ENCODE measurements at places on chromosomes 2 and 18.

DNA sequence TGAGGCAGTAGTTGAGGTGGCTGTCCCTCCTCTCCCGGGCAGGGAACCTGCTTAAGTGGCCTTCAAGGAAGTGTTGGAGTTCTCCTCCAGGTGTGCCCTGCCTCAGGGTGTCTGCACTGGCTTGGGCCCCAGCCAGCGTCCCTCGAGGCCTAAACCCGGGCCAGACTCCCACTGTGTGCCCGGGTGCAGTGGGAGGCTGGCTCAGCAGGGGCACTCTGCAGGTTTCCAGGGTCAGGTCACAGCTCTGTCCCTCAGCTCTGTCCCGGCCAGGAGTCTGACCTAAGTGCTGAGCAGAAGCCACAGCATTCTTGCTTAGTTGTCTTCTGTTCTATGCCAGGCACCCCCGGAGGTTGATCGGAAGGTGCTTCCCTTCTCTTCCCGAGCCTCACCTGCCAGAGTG, 69.0 kb upstream of the OTOS start:
- no peak for DNase-seq

DNA sequence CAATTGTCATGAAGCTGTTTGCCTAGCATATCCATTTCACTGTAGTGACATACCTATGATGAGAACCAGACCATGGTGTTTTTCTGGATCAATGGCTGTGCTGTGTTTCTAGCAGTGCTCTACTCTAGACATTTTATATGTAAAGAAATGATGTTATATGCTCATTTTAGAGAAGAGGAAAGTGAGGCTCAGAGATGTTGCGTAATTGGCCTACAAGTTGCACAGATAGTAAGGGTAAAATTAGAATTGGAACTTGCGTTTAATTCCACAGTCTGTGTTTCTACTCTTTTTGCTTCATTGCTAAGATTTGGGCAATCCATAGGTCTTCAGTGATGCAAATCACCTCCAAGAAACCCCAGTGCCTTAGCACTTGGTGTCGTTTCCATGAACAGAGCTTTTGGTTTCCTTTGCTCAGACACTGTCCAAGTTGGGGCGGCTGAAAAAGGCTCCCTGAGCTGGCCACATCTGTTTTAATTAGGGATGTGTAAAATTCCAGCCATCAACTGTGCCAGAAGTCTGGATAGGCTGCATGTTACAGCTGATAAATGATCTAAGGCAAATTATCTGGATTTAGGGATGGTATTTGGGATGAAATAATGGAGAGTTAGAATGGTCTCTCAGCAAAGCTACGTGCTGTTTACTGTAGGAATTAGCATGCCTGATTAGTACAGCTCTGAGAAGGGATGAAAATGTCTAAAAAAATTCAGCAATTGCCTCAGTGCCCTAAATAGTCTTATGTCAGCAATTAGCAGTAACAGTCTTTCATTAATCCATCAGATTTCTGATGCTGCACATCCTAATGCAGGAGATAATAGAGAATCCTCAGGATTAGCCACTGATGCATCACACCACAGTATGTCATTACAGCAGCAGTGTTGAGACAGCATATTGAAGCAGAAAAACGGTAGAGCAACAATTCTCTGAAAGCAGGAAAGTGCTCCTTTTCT, 65.3 kb downstream of the PTPRM start:
- no peak for DNase-seq

- peak; percentile 23 for DNase-seq
These were observed 3.4 kb upstream of the RTP5 start for GRCh38 chr2:241865957-241866789.

- no peak for DNase-seq
These were observed 479.2 kb upstream of the ACVR2A start for GRCh38 chr2:147365622-147366021.

GRCh38 chr2:108370080-108370479, 7.7 kb upstream of the SULT1C4 start:
- DNase-seq, result peak; percentile 31
